ENCODE measurements at places on chromosomes 5 and 9.

GRCh38 chr9:114662081-114662989 is 4.7 kb upstream of the TEX53 start:
- ATAC-seq, result peak; percentile 75

GRCh38 chr9:70551396-70551795 is 136.9 kb upstream of the KLF9 start:
- no peak for ATAC-seq

DNA sequence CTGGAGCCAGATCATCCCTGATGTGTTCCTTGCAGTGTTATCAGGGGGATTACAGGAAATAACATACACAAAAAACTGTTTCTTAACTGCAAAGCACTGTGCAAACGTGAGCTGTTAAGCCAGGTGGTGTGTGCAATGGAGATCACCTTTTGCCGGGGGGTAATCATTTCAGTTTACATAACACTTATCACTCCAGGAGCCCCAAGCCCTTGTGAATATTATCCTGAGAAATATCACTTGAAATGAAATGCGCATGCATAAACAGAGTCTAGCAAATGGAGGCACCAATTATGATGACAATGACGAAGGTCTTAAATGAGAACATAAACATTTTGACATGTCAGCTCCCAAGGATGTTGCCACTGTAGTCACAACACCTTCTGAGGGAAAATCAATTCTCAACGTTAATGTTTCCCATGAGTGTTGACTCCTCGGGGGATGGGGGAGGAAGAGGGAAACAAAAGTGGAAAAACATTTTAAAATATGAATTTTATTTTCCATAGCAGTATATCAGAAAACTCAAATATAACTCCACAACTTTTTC is 54.5 kb upstream of the RAD23B start:
- ATAC-seq, result no peak

- ATAC-seq, result peak; percentile 38
These were observed 1640.9 kb upstream of the C9orf72 start for GRCh38 chr9:29214154-29214689.

All from esophagus mucosa (tissue), 1 donor.